ENCODE measurements at places on chromosomes 5 and 9.

DNA sequence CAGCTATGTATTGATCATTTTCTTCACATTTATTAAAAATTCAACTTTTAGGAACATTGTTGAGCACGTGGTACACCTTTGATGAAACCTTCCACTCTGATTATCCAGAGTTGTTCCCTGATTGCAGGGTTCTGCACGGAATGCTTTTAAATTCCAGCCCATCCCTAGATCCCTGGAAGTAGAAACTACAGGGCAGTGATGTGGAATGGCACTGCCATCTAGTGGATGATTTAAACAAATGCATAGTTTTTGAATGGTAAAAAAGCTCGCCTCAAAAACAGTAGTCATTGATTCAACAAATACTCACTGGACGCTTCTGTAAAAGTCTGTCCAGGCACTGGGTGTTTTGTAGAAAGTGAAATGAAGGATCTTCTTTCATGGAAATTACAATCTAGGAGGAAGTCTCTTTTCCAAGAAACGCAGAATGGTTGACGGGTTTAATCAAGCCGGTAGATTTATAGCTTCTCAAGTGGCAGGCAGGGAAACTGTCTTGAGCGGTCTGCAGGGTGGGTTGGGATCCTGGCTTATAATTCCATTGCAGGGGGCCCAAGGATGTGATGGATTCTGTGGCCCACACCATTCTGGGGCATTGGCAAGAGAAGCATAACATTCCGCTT, 118.4 kb downstream of the ARHGAP26 start:
- DNase-seq: no peak

- no peak for DNase-seq
These were observed 620.2 kb downstream of the ACTL7B start for GRCh38 chr9:108235609-108236008.

- DNase-seq: no peak
These were observed 1.5 kb downstream of the GGTA1 start for GRCh38 chr9:121498150-121498486.

GRCh38 chr5:128174951-128175350, 91.4 kb downstream of the SLC12A2 start:
- no peak for DNase-seq

- DNase-seq: no peak
These were observed 141.2 kb downstream of the PARP8 start for GRCh38 chr5:50807661-50808060.

- DNase-seq: no peak
These were observed 7.8 kb downstream of the ROR2 start for GRCh38 chr9:91942201-91942600.

DNA sequence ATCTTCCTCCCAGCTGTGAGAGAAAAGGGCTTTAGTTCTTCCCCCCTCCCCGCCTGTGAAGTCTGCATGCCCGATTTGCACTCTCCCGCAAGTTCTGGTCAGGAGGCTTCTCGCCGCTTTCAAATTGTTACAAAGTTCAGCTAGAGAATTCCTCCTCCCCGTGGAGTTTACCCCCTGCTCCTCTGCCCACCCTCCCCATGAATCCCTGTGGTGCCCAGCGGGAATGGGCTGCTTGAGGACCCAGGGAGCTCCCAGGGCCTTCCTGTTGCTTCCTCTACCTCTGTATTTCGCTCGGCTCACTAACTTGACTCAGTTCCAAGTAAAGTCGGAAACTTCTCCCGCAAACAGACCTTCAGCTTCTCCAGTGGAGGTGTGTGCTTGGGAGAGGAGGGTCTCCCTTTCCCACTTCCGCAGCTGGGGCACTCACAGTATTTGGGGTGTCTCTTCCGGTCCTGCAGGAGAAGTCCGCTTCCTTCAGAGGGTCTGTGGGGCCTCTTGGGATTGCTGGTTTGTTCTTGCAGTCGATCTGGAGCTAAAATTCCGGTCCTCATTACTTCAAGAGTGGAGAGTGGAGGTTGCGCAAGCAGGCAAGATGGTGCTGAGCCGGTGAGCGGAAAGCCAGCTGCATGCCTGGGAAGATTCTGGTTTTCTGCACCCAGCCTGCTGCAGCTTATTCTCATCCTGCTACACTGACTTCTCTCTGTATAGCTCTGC, 97.8 kb downstream of the ADAMTS12 start:
- no peak for DNase-seq

DNA sequence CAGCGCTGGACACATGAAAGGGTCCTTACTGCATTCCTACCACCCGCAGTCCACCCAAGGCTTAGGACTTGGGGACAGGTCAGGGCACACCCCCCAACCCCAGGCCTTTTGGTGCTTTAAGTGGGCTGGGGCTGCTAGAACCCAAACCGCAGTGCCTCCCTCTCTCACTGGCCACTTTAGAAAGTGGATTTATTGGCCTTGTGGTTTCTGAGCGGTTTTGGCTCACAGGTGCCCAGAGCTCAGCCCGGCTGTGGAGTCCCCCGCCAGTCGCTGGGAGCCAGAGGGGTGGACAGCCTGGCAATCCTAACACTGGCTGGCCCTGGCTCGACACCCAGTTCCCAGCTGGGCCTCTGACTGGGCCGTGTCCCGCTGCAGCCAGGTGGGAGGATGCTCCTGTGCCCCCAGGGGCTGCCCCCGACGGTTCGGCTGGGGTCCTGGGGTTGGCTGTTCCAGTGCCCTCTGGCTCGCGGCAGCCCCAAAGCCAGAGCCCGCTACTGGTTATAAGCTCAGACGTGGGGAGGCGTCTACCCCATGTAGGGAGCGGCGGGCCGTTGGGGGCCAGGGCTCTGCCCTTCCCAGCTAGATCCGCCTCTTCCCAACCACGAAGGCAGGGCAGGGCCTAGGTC, 65.2 kb upstream of the RNU6ATAC start:
- DNase-seq: no peak

GRCh38 chr9:85508616-85509015, 233.1 kb downstream of the AGTPBP1 start:
- DNase-seq: no peak

All from BJ (cell line).